Cortex of kidney (tissue), 1 donor: ENCODE measurements at places on chromosomes 6 and 20.

GRCh38 chr20:47765691-47766594 is 19.3 kb downstream of the SULF2 start:
- no peak for DNase-seq

DNA sequence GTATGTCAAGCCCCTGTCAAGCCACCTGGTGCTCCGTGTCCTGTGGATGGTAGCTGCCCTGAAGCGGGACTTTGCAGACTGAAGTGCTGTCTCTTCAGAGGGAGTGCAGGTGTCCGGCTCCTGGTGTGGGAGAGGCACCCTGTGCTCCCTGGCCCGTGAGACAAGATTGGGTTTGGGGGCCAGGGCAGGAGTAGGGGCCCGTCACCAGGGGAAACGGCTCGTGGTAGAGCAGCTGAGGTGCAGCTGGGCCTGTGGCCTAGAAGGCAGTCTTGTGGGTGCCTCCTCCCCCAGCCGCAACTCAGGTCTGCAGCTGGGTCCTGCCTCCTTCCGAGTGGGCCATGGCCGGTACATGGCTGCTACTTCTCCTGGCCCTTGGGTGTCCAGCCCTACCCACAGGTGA is at the start of gene PTCRA:
TSS of gene PTCRA (plus strand) at position 322 of the 400 bp plus-strand sequence. CDS start at position 339, 17 bp downstream.
- DNase-seq = no peak

GRCh38 chr6:136015531-136015930 is 164.0 kb downstream of the PDE7B start:
- no peak for DNase-seq

GRCh38 chr20:33659341-33660034 is 2.6 kb upstream of the C20orf144 start:
- DNase-seq = no peak

DNA sequence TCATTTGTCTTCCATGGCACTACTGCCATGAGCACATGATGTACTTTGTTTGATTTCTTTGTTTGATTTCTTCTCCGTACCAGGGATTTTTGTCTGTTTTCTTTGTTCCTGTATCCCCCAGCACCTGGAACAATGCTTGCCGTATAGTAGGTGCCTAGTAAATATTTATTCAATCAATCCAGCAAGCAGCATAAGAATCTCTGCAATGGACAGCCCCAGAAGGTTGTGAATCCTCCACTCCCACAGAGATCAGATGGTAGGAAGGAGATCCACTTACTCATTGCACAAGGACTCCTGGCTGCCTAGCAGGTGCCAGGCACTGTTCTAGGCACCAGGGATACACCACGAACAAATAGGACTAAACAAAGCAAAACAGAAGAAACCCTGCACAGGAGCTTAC is 6.7 kb upstream of the SYNJ2 start:
- no peak for DNase-seq

DNA sequence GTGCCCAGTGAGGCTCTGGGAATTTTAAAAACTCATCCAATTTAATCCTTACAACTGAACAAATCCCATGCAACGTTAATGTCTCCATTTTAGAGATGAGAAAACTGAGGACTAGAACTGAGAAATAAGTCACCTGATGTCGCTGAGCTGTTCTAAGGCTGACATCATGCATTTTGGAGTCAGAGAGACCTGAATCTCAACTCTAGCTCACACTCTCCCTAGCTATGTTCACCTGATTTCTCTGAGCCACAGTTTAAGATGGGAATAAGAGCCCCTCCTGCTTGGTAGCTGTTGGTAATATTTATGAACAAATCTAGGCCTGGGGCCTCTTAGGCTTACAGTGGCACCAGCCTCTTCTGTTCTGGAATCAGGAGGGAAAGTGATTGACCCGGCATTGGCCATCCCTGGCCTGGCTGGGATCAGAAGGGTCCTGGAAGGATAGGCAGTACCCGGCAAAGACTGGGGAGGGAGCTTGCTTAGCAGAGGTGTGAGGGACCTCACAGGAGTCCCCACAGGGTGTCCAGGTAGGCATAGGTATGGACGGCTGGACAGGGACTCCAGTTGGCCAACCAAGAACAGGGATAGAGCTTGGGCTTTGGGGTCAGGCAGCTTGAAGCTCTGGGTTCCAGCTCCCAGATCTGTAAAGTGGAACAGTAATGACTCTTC is 18.8 kb upstream of the CSNK2A1 start:
- no peak for DNase-seq

- DNase-seq = no peak
Observed at GRCh38 chr6:82616386-82617028, 252.9 kb downstream of the TPBG start.

GRCh38 chr6:34852406-34853085 is 35.3 kb downstream of the TAF11 start:
- DNase-seq = no peak

GRCh38 chr6:168016721-168017525 is 19.5 kb downstream of the KIF25 start:
- no peak for DNase-seq

- no peak for DNase-seq
Observed at GRCh38 chr6:118281291-118281690, 266.8 kb upstream of the PLN start.

DNA sequence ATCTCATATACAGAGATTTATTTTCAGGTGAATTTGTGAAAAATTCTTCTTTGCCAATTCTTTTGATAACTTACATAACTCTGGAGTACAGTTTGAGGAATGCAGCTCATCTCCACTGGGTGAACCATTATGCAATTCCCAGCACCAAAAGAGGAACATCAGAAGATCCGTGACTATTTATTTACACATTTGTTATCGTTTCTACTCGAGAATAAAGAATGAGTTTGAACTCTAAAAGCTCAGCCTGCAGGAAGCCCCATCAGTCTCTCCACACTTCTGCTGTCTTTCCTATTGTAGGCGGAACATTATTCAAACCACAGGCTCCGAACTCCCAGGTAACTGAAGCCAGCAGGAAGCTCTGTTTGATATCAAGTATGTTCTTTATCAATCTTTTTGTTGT is 95.9 kb upstream of the IFNGR1 start:
- DNase-seq = no peak

DNA sequence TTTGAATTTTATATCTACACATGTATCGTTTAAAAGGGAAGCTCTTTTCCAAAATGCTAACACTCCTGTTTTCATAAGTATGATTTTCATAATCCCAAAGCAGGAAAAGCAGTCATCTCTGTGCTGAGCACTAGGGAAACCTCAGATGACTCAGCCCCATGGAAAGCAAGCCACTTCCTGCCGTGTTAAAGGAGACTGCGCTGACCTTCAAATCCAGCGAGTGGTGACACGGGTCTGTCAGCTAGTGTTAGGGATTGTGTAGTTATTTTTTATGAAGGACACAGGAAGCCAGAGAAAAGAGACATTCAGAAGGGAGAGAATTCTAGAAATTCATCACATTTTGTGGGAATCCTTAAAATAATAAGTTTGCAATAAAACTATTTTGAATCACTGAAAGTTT is 57.0 kb upstream of the CD93 start:
- DNase-seq = no peak

- no peak for DNase-seq
Observed at GRCh38 chr20:1842281-1842680, 52.9 kb upstream of the SIRPA start.

DNA sequence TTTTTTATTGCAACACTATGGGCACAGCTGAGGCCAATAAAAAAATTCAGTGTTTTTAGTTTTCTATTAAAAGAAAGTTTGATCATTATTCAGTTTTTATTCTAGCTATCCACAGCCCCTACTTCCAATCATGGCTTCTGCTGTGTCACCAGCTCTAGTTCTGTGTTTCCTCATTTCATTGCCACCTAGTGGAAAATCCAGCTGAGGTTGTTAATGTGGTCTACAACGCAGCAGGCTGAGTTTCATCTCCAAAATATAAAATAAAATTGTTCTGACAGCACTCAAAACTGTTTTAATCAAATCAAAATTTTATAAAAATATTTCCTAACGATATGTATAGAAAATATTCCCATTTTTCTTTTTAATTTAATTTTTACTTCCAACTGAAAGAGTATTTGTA is 13.6 kb downstream of the COL9A1 start:
- DNase-seq = no peak

DNA sequence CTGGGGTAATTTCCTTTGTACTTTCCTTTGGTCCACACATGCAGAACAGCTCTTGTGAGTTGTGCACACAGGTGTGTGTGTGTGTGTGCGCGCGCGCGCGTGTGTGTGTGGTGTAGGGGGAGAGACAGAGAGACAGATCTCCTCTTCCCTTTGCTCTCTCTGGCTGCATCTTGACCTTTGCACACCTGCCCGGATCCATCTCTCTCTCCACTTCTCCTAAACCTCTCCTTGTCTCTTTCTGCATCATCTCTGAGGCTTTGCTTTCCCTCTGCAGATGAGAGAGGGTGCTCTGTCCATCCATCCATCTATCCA is 67.0 kb downstream of the SRC start:
- no peak for DNase-seq

GRCh38 chr6:124524491-124525200 is 437.6 kb upstream of the RNF217 start:
- DNase-seq = no peak

DNA sequence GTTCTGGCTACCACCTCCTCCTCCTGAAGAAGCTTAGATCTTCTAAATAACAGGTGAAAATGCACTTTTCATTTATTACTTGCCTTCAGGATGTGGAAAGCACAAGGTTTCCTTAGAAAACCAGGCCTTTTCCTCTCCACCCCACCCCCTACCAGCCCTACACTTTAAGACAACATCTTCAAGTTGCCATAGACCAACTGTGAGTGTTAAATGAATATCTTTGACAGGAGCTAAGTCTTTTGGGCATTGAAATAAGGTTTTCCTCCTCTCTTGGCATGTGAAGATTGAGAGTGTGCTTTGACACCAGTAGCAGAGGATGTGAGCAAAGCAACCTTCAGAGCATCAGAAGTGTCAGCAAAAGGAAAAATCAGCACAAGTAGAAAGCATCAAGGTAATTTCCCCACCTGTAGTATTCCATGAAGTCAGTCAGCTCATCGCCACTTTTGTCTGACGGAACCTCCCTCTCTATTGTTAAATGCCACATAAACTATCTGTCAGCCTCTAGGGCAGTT is 532.3 kb upstream of the MMS22L start:
- no peak for DNase-seq

DNA sequence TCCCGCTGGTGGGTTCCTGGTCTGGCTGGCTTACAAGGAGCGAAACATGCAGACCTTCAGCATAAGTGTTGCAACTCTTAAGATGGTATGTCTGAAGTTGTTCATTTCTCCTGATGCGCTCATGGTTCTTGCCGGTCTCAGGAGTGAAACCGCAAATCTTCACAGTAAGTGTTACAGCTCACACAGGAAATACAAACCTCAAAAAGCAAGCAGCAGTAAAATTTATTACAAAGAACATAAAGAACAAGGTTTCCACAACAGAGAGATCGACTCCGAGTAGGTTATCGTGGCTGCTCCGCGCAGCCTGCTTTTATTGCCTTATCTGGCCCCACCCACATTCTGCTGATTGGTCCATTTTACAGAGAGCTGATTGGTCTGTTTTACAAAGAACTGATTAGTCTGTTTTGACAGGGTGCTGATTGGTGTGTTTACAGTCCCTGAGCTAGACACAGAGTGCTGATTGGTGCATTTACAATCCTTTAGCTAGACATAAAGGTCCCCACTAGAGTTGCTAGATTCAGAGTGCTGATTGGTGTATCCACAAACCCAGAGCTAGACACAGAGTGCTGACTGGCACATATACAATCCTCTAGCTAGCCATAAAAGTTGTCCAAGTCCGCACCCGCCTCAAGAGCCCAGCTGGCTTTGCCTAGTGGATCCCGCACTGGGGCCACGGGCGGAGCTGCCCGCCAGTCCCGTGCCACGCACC is 39.2 kb downstream of the TRIM27 start:
- no peak for DNase-seq
